ENCODE measurements at places on chromosomes 4 and X.
A peak's percentile ranks its signal among the peaks of the same experiment; 100 is the strongest.

DNA sequence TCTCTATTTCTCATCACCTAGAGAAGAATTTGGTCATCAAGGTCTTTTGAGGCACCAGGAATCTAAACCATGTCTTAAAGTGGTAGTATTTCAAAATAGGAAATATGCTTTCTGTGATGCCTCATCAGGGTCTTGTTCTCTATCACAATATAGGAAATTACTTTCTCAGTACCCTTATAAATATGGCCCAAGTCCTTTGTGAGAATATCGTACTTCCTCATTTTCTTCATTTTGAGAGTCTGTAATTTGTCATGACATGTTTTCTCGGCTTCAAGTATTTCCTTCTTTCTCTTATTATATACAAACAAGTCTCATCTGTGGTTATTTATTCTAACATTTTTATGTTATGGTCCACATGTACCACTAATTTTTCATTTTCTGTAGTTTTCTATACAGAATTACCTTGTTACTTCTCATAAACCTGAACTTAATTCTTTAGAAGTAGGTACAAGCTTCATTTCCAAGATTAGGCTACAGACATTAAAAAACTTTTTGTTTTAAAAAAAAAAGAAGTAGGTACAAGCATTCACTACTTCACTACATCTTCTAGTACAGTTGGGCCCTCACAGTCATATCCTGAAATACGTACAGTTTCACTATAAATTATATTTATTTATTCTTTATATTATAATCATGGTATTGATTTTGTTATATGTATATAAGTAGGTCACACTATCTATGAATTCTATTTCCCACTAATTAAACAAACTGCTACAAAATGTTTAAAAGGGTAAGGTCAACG is 54.4 kb downstream of the KLHL13 start:
- DNase-seq: no peak
- no peaks in the 10 kb centered on the region for H3K27me3 ChIP-seq
- no peak overlapping the region for H3K27ac ChIP-seq
- H3K4me1 ChIP-seq: no peaks in the 10 kb centered on the region
- no peak overlapping the region for H3K4me3 ChIP-seq
- no peaks in the 10 kb centered on the region for H3K36me3 ChIP-seq

DNA sequence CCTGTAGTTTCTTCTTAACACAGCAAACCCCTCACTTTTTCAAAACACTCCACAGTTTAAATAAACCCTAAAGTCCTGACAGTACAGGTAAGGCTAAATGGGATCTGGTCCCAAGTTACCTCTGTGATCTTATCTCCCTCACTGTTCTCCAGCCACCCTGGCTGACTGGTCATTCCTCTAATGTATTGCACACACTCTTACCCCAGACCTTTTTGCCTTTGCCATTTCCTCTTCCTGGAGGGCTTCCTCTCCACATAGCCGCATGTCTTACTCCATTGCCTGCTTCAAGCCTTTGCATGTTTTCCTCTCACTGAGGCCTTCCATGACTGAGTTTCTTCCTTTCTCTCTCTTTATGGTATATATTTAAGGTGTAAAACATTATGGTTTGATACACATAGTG is 19.5 kb upstream of the ANXA3 start:
- H3K36me3 ChIP-seq: no peaks in the 10 kb centered on the region
- H3K27ac ChIP-seq: peak overlapping the region; percentile 60
- H3K4me3 ChIP-seq: no peak overlapping the region
- no peaks in the 10 kb centered on the region for H3K27me3 ChIP-seq
- no peaks in the 10 kb centered on the region for H3K4me1 ChIP-seq

- no peak overlapping the region for H3K27ac ChIP-seq
- H3K4me3 ChIP-seq: no peak overlapping the region
- H3K36me3 ChIP-seq: no peaks in the 10 kb centered on the region
- H3K27me3 ChIP-seq: no peaks in the 10 kb centered on the region
- H3K4me1 ChIP-seq: no peaks in the 10 kb centered on the region
- DNase-seq: no peak
Observed at GRCh38 chrX:51459125-51459524, 37.3 kb downstream of the NUDT11 start.

DNA sequence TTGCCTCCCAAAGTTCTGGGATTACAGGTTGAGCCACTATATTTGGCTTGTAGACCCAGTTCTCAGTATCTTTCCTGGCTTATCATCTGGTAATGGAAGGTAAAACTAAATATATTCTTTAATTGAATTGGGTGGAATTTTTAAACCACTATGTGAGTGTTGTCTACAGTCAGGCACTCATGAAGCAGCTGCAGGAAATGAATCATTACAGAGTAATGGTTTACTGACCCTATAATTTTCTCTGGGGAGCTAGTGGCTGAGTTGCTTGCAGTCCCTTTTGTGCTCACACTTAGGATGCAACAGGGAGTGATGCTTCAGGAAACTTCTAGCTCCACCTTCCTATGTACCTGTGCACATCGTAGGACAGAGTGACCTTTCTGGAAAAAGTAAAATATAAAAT is 4.1 kb upstream of the UGT2B7 start:
- H3K27me3 ChIP-seq: no peaks in the 10 kb centered on the region
- H3K36me3 ChIP-seq: no peaks in the 10 kb centered on the region
- H3K4me3 ChIP-seq: no peak overlapping the region
- DNase-seq: no peak

- no peak for DNase-seq
- H3K27ac ChIP-seq: no peak overlapping the region
- no peaks in the 10 kb centered on the region for H3K36me3 ChIP-seq
- peaks cover 16% of the 10 kb centered on the region for H3K4me1 ChIP-seq
- no peak overlapping the region for H3K4me3 ChIP-seq
Observed at GRCh38 chr4:147794314-147794680, 62.4 kb downstream of the ARHGAP10 start.

DNA sequence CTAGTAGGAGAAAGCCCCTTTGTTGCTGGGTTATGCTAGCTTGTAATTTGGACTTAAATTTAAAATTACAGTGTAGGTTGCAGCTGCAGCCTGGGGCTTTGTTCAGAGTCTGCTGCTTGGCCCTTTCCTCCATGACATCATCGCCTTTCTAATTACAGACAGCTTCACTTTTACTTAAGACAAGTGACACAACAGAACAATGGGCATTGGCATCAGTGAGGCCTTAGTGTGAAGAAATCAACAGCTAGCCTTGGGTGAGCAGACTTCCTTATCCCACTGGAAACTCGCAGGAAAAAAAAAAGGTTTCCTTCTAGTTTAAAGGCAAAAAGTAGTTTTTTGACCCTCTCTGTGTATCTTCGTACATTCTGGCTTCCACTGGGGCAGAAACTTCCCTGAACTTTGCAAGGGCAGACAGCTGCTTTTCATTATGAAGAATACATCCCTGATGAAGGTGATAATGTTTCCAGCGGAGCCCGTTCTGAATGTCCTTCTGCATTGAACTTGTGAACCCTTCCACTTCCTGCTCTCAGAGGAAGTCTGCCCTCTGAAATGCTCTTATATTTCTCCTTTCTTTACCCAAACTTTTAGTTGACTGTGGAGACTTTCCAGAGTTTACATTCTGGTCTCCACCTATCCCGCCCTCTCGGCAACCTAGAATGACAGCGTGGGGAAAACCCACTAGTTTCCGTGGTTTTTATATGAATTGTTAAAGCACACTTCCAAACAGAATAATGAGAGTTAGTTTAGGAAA is 123.2 kb upstream of the FAM9C start:
- no peak for DNase-seq
- H3K27me3 ChIP-seq: no peaks in the 10 kb centered on the region
- no peak overlapping the region for H3K4me3 ChIP-seq

DNA sequence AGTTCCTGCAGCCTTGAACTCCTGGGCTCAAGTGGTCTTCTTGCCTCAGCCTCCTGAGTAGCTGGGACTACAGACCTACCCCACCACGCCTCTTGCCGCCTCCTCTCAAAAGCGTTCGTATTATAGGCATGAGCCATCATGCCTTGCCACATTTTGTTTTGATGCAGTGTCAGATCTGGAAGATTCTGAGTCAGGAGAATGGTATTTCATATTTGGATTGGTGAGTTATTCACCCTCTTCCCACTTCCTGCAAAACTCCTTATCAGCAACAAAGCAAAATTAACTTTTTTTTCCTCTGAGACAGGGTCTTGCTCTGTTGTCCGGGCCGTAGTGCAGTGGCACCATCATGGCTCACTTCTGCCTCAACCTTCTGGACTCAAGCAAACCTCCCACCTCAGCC is 29.6 kb downstream of the REST start:
- H3K4me3 ChIP-seq: no peak overlapping the region
- peaks cover 26% of the 10 kb centered on the region for H3K36me3 ChIP-seq
- H3K27me3 ChIP-seq: no peaks in the 10 kb centered on the region
- no peaks in the 10 kb centered on the region for H3K4me1 ChIP-seq
- H3K27ac ChIP-seq: no peak overlapping the region

DNA sequence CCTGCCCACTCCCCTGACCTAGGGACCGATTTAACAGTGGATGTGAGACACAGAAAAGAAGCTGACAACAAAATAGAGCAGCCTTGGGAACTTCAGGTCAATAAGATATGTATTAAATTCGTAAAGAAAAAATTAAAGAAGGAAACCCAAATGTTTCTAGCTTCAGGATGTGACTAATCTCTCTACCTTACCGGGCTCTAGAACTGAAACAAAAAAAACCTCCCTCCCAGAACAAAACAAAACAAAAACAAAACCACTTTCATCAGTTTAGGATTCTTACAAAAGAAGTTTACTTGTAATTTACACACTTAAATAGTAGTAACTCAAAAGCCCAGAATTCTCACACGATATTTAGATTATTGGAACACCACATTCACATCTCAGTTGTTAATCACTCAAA is 185.8 kb upstream of the RPS6KA3 start:
- no peak overlapping the region for H3K27ac ChIP-seq
- H3K4me3 ChIP-seq: no peak overlapping the region
- DNase-seq: no peak
- H3K36me3 ChIP-seq: no peaks in the 10 kb centered on the region

GRCh38 chrX:40646489-40647306 is 663 bp downstream of the CXorf38 start:
- H3K27ac ChIP-seq: peak overlapping the region; percentile 79
- H3K36me3 ChIP-seq: no peaks in the 10 kb centered on the region

DNA sequence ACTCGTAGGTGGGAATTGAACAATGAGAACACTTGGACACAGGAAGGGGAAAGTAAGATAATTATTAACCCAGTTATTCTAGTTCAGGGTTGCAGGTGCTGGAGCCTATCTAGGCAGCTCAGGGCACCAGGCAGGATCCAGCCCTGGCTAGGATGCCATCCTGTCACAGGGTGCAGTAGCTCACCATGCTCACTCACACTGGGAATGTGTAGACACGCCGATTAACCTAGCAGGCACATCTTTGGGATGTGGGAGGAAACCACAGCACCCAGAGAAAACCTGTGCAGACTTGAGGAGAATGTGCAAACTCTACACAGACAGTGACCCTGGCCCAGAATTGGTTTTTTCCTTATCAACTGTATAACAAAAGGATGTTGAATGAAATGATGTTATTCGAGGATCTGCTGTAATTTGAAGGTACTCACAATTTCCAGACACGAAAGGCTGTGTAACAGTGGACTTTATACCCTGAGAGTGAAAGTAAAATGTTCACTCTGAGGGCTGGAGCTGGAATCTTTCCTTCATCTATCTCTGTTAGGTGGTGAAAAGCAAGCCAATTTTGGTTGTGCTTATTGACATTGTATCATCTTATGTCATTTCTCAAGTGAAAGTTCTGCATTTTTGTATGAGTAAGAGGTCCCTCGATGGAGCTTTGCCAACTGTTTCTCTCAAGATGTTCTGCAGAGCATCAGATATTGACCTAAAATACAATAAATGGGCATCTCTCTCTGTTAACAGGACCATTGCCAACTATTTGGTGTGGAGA is 78.8 kb downstream of the PHEX start:
- DNase-seq: no peak
- H3K27ac ChIP-seq: no peak overlapping the region
- no peaks in the 10 kb centered on the region for H3K27me3 ChIP-seq
- H3K4me1 ChIP-seq: no peaks in the 10 kb centered on the region
- no peak overlapping the region for H3K4me3 ChIP-seq

DNA sequence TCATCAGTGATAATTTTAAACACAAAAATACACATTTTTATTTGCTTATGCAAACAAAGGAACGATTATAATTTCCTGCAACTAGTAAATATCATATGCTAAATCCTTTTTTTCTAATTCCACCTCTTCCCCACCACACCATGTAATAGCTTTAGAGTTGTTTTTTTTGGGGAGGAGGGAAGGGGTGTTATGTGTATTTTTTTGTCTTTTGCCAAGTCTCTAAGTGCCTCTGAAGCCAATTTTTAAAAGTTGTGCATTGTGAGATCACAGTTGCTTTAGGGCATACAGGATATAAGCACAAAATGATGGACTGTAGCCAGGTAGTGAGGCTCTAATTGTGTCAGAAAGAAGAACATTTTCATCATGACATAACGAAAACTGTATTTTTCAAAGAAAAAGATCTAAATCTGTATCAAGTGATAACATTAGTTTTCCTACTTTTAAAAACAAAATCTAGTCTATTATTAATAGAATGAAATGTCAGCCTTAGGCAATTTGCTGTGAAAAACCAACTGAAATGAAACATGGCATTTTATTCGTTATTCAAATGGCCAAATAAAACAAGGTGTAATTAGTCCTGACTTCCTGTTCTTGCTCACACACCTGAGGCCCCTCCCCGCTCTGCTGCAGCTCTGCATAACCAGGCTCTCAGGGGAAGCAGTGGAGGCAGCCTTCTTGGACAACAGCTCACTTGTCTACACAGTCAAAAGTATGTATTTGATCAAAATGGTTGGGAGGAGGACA is 157.4 kb downstream of the PALLD start:
- DNase-seq: no peak
- no peak overlapping the region for H3K27ac ChIP-seq
- H3K27me3 ChIP-seq: peaks cover 4% of the 10 kb centered on the region
- H3K4me3 ChIP-seq: no peak overlapping the region
- H3K36me3 ChIP-seq: no peaks in the 10 kb centered on the region

DNA sequence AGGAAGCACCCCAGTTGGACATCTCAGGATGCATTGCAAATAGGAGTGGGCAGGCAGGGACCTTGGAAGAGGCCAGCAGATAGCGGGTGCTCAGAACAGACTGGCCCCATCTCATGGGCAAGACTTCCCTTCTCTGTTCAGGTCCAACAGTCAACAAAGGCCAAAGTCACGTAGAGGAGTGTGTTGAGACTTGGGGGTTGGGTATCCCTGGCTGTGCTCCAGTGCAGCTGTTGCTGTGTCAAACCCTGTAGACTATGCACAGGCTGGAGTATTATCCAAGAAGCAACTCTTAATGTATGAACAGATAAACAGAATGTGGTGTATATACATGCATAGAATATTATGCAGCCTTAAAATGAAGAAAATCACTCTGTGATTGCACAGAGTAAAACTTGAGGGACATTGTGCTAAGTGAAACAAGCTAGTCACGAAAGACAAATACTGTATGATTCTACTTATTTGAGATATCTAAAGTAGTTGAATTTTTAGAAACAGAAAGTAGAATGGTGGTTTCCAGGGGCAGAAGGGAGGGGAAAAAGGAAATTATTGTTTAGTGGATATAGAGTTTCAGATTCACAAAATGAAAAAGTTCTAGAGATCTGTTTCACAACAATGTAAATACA is 192.1 kb upstream of the LCORL start:
- H3K4me1 ChIP-seq: no peaks in the 10 kb centered on the region
- H3K27ac ChIP-seq: no peak overlapping the region
- H3K4me3 ChIP-seq: no peak overlapping the region
- no peaks in the 10 kb centered on the region for H3K27me3 ChIP-seq
- H3K36me3 ChIP-seq: no peaks in the 10 kb centered on the region
- no peak for DNase-seq
